Activated effector memory CD4-positive, alpha-beta T cell treated with Interleukin-2 at 50 U/mL for 16 hours (primary cell): ENCODE measurements at places on chromosomes 6 and 20.

GRCh38 chr6:4614637-4615036 is 161.6 kb upstream of the CDYL start:
- DNase-seq, result no peak

DNA sequence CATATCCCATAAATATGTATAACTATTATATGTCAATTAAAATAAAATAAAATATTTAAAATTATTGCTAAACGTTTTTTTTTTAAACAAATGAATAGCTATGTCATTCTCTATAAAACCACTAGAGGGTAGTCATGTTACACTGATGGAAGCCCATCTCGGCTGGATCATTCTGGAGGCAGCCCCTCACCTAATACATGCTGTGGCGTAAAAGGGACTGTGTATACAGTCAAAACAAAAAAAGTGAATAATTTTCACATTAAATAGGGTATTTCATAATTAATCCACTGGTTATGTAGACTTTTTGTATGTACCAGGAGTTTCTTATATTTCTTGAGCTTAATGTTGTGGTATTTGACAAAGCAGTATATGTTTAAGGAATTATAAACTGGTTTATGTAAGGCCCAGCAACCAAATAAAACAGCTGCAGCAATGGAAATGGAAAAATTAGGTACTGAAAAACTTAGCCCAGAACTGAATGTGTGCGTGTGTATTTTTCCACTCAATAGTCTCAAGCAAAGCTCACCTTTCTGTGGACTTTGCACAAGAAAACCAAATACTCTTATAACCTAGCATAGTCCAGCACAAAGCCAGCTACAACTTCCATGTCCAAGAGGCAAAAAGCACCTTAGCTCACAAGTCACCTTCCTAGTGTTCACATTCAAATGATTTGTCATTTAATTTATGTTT is 81.7 kb downstream of the COL9A1 start:
- no peak for DNase-seq

DNA sequence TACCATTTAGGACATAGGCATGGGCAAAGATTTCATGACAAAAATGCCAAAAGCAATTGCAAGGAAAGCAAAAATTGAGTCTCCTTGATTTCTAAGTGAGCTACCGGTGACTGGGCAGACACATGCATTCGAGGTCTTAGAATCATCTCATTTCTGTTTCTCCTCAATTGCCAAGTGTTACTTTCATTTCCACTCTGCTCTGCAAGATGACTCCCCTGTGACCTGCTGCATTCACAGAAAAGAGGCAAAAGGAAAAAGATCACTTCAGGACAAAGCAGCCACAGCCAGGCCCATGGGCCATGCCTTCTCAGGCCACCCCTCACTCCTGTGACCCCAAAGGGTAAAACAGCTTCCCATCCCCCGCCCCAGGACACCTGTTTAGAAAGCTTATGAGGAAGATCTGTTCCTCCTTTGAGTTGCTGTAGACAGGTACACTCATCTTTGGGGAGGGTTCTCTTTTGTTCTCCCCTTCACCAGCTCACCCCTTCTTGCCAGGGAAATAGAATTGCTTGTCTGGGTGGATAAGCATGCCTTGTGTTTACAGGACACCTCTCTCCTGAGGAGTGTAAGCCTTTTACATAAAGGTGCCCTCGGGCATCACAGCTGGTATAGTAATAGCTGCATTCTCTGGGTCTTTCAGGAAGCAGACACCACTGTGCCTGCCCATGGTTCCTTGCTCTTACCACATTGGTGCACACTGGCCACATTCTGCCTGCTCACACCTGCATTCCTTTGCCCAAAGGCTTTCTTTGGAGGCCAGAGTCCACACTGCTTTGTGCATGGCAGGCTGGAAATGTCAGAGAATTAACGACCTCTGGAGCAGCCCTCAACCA is 105.0 kb downstream of the SLC24A3 start:
- DNase-seq, result no peak

DNA sequence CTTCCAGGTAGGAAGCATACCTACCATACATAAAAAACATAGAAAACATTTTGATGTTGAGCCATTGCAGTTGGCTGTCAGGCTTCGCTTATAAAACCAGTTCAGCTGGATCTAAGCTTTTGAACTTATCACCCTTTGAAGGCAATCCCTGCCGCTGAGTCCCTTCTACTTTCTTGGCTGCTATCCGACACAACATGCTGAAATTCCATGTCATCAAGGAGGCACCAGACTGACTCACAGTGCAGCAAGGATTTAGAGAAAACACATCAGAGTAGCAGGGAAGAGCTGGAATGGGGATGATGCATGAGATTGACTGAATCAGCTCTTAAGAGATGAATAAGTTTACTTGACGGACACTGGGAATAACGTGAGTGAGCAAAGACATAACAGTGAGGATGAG is 135.0 kb upstream of the MAN1A1 start:
- DNase-seq, result no peak

DNA sequence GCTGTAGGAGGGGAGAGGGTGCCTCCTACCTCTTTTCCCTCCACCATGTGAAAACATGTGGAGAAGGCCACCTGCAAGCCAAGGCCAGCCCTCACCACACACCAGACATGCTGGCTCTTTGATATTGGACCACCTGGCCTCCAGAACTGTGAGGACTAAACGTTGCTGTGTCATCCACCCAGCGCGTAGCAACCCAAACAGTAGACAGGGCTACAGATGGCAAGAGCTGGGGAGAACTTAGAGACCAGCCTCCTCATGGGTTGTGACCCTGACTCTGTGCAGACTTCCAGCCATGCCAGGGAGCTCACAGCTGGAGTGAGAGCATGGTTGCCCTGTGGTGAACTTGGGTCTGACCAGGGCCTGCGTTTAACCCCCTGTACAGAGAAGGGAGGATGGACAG is 195.9 kb upstream of the CST7 start:
- DNase-seq, result no peak

GRCh38 chr6:170134031-170134470 is 156.8 kb downstream of the DLL1 start:
- no peak for DNase-seq

DNA sequence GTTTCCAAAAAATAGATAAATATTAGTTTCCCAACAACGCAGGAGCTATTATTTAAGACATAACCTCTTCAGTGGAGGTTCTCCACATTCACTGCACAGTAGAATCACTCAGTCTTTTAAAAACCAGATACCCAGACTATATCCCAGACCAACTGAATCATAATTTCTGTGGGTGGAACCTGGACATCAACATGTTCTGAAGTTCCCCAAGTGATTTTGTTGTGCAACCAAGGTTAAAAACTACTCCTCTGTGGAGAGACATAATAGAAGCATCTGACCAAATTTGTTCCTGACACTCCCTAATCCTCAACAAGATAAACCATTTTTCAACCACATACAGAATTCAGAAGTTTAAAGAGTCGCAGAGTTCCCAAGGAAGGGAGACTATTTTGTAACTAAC is 42.3 kb downstream of the STK38 start:
- DNase-seq, result no peak

DNA sequence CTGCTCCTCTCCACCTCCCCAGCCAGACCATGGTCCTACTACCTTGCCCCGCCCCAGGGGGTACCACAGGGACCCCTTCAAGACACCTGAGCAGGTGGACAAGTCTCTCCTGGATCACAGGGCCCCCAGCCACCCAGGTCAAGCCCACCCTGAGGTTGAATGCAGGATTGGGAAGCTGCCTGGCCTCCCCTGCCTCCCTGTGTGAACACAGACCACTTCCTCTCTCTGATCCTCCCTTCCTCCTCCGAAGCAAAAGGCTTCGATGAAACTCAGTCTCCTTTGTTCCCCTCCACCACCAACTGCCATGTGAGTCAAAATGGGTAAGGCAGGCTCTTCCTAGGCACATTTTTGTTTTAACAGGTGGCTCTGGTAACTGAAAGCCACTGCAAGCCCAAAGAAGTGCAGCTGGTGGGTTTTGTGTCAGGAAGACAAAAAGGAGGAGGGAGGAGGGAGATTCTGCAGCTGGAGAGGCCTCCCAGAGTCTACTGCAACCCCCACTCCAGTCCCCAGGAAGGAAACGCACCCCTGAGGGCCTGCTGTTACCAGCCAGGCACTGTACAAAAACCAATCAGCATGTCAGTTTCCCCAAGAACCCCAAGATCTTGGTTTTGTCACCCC is 5.4 kb downstream of the ADA start:
- DNase-seq, result no peak

- DNase-seq, result no peak
Observed at GRCh38 chr6:105868823-105869460, 217.2 kb upstream of the PRDM1 start.

- DNase-seq, result no peak
Observed at GRCh38 chr6:73194744-73195143, 30.6 kb downstream of the KHDC1L start.

- no peak for DNase-seq
Observed at GRCh38 chr6:6556161-6556737, 32.3 kb upstream of the LY86 start.

DNA sequence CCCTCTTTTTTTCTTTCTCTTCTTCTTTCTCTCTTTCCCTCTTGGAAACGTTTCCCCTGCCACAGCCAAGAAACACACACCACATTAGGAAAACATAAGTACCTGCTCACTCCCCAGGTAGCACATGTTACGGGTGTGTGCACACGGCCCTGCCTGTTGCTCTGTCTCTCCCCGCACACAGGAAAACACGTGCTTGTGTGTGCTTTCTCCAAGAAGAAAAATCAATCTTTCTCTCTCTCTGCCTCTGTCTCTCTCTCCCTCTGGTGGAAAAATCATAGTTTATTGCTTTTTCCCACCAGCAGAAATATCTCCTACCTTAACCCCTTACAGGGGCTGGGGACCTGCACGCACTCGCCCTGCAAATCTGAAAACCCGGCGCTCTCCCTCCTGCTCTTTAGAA is 102.3 kb downstream of the EDN3 start:
- no peak for DNase-seq

- no peak for DNase-seq
Observed at GRCh38 chr6:15061180-15061641, 184.7 kb upstream of the JARID2 start.

GRCh38 chr6:127514773-127515227 is 4.3 kb downstream of the MTCL3 start:
- peak; percentile 35 for DNase-seq

DNA sequence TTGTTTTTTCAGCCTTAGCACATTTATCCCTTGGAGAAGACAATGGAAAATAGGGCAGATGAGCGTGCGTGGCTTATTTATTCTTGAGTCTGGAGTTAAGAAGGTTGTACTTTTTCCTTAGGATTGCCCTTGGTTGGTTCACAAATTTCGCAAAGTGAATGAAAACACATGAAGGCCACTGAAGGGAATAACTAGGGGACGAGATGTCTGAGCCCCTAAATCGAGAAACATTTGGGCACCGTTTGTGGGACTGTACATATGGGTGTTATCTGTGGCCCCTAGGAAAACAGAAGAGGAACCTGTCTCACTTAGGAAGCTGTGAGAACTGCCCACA is 19.4 kb upstream of the TRIM27 start:
- no peak for DNase-seq

DNA sequence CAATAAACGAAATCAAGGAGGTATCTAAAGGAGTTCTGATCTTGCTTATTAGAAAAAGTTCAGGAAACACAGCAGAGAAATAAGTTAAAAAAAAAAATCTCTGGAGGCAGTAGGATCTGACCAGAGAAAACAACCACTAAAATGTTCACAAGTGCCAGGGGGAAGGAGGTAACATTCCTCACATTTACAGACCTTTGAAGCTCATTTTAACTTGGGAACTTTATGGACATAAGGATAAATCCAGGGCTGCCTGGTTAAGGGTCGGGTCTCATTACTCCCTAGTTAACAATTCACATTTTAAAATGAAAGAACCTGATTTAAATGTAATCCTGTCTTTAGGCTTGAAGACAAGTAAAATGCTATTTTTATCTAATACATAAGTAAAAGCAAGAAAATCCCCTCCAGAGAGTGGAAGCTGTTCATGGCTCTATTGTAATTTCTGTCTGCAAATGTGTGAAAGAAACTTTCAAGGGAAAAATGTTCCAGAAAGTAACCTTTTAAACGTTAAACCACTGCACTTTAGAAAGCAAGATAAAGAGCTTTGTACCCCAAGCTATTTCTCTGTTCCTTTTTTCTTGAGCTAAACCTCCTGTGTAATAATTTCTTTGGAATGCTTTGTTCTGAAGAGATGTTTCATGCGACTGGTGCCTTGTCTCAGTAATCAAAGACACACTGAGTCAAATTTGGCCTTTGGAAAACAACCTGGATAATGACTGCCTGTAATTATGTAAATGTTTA is 38.2 kb downstream of the MYLIP start:
- DNase-seq, result no peak

GRCh38 chr6:132188556-132189264 is 212.6 kb downstream of the MOXD1 start:
- DNase-seq, result no peak

GRCh38 chr20:13883425-13883824 is 98.6 kb downstream of the NDUFAF5 start:
- no peak for DNase-seq

DNA sequence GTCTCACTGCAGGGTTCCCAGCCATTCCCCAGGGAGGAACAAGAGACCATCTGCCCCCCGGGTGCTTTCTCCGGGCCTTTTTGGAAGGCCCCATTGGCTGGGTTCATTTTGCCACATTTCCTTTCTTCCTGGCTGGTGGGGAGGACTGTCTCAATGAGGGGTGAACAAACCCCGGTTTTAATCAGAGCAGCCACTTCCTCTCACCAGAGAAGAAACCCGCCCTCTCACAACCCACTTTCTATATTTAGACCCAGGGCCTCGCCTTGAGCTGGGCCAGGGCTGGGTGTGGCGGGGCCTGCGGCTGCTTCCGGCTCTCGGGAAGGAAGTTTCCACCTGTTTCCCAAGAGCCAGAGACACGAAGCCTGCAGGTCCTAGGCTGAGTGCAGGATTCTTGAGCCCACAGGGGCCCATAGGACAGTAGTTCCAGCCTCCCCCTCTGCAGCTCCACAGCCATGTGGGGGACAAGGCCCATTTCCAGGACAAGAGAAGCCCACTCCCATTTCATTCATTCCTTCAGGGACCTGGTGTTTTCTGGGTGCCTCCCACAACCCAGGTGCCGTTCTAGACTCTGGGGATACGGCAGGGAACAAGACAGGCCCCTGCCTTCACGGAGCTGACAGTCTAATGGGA is 41.8 kb downstream of the RBM38 start:
- DNase-seq, result peak; percentile 67

- no peak for DNase-seq
Observed at GRCh38 chr6:105431226-105431625, 28.3 kb upstream of the PREP start.

GRCh38 chr6:151021896-151022295 is 156.4 kb downstream of the MTHFD1L start:
- DNase-seq, result no peak

DNA sequence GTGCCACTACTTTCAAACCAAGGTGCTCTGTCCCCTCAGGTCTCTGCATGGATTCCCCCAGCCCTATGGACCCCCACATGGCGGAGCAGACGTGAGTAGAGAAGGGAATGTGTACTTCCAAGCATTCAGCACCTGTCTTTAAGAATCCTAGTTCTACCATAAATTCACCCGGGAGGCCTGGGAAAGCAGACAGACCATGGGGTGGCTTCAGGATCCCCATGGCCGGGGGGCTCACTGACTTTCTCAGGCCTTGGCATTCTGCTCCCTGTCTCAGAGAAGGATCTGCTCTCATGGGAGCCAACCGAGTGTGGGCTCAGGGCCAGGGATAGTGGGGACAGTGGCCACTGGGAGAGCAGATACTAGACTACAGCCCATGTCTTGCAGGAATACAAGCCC is 2.3 kb downstream of the CDC25B start:
- no peak for DNase-seq
